Neuronal stem cell (in vitro differentiated cells): ENCODE measurements at places on chromosomes 1 and 21.

DNA sequence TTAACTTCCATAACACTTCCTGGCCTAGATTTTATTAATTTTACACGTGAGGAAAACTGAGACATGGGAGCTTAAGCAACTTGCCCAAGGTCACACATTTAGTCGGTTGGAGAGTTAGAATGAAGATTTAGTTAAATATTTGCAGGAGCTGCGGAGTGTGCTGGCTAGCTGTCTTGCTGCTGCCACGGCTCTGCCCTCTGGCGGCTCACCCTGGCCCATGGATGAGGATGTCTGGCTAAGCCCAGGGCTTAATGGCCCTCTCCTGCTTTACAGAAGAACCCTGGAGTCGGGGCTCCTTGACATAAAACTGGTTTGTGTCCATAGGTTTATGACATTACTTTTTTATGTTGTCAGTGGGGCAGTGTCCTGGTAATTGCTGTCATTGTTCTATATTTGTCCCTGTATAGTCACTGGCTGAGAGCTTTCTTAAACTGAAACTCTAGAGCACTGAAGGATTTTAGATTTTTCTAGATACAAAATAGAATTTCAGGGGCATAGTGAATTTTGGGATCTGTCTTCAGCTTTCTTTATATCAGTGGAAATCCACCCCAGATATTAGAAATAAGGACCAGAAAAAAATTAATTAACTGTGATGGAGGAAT lies 88.9 kb upstream of the WLS start:
- DNase-seq: peak; percentile 27

GRCh38 chr1:234745844-234746797 lies 136.1 kb upstream of the IRF2BP2 start:
- DNase-seq: no peak

- no peak for DNase-seq
Observed at GRCh38 chr21:37869661-37870060, 46.6 kb downstream of the KCNJ6 start.

GRCh38 chr1:168774241-168774640 lies 45.2 kb upstream of the DPT start:
- DNase-seq: no peak

DNA sequence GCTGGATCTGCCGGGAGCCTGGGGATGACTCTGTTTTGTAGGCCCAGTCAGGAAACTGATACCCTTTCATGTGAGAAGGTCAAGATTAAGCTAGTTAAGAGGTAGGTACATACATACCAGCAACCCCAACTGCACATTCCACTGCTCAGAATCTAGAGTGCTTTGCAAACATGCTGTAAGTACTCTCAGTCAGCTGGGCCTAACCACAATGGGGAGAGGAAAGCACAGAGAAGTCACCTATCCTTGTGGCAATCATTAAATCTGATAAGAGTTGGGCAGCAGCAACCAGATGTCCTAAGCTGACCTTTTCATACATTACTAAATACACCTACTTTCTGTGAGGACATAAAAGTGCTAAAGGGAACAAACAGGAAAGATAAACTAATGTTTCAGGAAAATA lies 2.5 kb downstream of the ETV3 start:
- no peak for DNase-seq

GRCh38 chr1:20551945-20552727 lies at the start of gene FAM43B:
FAM43B (plus strand) TSS chr1:20552573; CDS start chr1:20552974, 401 bp downstream.
- peak; percentile 80 for DNase-seq
